ENCODE measurements at places on chromosomes 7 and 10.

DNA sequence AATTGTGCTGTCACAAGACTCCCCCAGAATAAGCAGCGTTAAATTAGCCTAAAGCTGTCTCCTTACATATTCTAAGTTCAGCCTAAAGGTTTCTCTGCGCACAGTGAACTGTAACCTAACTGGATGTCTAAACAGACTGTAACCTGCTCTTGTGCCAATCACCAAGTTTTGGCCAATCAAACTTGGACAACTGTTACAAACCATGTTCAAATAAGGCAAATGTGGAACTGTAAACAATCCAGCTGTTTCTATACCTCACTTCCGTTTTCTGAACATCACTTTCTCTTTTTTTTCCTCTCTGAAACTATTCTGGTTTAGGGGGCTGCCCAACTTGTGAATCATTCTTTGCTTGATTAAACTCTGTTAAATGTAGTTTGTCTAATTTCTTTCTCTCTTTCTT is 252.2 kb upstream of the HABP2 start:
- DNase-seq = no peak

GRCh38 chr10:89414879-89415821 is 782 bp downstream of the IFIT5 start:
- peak; percentile 66 for DNase-seq

- peak; percentile 25 for DNase-seq
These were observed 71.7 kb downstream of the AMZ1 start for GRCh38 chr7:2759736-2760097.

- no peak for DNase-seq
These were observed 54.5 kb downstream of the ELMO1 start for GRCh38 chr7:37394158-37394557.

GRCh38 chr10:71424496-71425194 is 27.9 kb downstream of the CDH23 start:
- DNase-seq = no peak

DNA sequence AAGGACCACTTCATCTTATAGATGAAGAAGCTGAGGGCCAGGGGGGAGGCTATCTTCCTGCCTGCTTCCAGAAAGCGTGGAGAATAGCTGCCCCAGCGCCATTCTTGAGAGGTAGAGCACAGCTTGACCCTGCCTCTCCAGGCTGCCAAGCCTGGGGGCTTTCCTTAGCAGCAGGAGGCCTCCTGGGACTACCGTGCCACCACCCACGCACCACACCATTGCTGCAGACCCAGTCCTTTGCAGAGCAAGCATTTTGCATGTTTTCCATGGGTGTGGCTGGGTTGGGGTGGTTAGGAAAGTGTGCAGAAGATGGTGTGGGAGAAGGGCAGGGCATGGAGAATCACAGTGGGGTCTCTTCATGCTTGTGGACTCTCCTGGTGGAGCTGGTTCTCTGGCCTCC is 64.9 kb downstream of the TBXAS1 start:
- DNase-seq = no peak

DNA sequence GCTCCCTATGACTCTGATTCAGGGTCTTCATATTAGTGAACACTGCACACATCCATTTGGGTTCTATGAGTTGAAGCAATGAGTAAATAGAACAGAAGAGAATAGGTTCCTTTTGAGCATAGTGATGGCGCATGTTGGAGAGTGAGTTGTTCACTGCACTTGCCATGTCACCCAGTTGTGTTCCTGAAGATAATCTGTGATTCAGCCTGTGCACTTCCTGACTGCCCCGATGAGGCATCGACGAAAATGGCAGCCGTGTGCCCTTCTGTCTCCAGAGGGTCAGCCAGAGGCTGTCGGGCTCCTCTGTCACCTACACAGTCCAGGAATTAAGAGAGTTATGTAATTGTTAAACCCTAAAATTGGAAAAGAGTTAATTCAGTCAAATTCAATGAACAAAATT is 94.7 kb downstream of the GALNT11 start:
- no peak for DNase-seq

- no peak for DNase-seq
These were observed 107.4 kb downstream of the TRIL start for GRCh38 chr7:28850699-28851098.

DNA sequence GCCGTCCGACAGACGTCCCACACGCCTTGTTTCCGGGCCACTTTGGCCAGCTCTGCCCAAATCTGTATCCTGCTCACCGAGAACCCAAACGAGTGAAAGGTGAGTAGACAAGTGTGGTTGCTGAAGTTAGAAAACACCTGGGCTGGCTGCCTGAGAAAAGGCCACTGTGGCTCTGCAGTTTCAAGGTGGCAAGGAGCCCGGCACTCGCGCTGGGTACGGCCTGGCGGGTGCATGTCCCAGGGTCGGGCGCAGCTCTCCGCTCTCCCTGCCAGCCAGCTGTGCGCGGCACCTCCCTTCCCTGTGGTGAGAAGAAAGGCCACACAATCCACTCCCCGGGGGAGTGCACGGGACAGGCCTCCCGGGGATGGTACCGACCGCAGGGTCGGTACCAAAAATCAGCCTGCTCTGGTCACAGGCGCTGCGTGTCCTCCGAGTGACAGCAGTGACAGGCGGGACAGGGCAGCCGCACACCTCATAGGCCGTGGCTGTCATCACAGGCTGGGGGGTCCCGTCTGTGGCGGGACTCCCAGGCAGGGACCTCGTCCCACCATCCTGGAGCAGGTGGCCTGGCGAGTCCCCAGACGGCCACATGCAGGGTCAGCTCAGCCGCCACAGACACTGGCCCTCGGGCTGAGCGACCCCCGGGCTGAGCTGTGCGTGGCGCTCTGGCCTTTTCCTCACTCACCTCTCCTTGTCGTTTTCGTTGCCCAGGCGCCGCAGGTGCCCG is 22.8 kb downstream of the CFAP46 start:
- no peak for DNase-seq

GRCh38 chr10:129888784-129889616 is 75.1 kb downstream of the EBF3 start:
- peak; percentile 50 for DNase-seq

DNA sequence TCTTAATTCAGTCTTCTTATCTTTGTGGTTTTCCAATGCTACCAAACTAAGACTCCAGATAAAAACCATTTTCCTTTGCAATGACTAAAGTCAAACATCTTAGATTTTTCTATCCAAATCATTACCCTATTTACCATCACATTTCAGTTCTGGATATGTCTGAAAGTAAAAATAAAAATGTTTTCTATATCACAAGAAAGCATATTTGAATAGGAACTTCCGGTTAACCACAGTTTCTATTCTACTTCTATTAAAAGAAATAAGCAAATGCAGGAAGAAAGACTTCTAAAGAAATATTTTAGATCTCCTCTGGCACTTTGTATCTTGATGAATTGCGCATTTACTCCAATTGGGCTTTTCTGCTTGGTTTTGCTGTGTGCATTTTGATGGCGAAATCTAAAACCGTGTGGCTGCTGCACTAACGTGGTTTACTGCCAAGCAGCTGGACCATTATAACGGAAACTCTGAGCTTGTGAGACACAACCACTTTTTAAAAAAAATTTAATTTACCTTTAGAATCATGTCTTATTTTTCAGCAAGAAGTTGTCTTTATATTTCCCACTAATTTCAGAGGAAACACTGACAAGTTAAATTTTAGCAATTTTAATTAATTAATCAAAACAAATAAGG is 146.1 kb downstream of the VPS50 start:
- DNase-seq = no peak

DNA sequence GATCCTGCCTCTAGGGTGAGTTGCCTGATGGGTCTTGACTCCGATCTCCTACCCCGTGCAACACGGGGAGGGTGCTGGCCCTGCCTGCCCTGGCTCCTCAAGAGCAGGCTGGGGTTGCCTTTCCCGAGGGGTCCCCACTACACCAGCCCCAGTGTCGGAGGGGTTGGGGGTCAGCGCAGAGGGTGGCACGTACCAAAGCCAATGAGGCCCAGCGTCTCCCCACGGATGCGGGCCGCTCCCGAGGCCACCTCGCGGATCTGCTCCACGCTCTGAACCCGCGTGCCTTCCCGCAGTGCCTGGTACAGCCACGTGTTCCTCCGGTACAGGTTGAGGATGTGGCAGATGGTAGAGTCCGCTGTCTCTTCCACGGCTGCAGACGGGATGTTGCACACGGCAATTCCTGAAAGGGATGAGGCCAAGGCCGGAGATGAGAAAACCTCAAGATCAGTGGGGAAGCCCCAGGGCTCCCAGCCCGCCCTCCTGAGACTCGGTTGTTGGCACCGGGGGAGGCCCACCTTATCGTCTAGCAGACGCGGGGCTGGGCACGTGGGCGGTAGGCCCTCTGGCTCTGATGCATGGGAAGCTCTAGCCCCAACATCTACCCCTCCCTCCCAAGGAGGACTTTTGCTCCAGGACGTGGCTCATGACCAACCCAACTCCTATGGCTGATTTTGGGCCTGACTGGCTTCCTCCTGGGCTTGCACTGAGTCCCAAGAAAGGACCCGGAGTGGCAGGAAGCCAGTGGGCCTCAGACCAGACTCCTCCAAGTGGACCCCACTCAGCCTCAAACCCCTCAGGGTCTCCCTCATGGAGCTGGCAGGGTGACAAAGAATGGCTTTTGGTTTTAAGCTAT is 56.1 kb downstream of the ZRANB1 start:
- DNase-seq = no peak

GRCh38 chr7:125445836-125446235 is 516.2 kb upstream of the POT1 start:
- DNase-seq = no peak

DNA sequence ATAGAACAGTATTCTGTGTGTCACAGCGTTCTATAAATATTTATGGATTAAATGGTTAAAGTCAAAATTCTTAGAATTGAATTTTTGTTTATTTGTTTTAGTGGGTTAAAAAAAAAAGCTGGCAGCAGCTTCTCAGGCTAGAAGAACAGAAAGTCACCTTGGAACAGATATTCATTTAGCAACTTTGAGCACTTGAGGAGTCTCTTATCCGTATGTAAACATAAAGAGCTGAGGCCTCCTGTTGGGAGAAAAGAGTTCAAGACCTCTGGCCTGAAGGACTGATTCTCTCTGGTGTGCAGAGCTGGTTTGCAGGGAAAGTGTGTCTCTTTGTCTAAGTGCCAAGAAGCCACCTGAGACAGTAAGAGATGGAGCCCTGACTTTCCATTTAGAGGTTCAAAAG is 109.9 kb downstream of the HERPUD2 start:
- no peak for DNase-seq

DNA sequence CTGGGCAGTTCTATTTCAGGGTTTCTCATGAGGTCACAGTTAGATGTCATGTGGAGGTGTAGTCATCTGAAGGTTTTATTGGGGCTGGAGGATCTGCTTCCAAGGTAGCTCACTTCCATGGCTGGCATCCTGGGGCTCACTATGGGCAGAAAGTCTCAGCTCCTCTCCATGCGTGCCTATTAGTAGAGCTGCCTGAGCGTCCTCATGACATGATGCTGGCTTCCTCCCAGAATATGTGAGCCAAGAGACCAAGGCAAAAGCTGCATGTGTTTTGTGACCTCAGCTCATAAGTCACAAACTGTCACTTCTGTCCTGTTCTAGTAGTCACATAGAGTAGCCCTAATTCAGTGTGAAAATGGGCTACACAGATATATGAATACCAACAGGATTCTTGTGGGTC is 524.4 kb downstream of the SUGCT start:
- peak; percentile 50 for DNase-seq

DNA sequence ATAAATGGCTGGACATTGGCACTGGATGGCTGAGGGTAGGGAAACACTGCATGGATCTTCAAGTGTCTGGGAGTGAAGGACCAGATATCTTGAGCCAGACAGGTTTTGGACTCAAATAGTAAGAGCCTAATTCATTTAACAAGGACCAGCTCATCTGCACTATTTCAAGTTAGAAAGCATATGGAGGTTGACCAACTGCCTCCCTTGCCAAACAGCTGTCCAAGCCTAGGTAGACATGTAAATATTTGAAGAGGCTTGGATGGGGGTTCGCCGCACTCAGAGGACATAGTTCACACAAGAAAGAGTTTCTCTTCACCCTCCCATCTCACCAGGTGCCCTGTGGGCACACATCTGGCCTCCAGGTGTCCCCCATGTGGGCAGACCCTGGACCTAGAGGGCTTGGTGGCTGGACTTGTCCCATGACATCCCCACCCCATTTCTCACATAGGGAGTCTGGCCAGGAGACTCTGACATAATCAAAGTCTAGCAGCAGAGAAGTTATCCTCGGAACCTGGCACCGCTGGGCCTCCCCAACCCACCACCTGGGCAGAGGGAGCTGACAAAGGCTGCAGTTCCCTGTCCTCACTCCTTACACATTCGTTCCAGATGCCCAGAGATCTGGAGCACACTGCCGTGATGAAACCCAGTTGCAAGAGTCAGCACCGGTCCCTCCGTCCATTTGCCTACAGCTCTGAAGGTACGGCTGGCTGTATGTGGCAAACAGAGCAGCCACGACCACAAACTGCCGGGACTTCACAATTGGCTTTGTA is 116.9 kb upstream of the GDF10 start:
- DNase-seq = no peak

DNA sequence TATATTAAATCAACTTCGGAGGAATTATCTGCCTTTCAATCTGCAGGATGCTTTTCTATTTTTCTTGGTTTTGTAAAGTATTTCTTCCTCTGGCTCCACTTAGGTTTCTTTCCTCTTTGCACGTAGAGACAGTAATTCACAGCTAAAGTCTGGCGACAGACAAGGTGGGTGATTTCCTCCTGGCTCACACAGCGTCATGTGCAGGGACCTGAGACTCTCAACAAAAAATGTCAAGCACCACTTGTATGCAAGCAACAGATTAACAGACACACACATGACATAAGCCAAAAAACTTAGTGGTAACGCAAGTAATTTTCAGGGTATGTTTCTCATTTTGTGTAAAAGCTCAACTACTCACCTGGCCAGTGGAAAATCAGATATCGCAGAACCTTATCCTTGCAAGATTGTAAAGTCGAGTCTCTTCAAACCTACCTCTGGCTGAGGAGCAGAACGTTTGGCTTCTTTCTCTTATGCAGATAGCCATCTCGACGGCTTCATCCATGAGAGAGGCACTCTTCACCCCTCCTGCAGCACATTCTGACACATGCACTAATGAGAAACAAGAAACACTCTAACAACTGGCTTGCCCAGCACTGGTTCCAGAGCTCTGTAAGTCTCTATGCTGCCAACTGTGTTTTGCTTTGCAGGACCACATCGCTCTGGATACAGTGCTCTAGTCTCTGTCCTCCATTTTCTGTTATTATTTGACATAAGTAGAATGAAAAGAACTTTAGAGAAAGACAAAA is 188.0 kb downstream of the CDCA7L start:
- DNase-seq = no peak

DNA sequence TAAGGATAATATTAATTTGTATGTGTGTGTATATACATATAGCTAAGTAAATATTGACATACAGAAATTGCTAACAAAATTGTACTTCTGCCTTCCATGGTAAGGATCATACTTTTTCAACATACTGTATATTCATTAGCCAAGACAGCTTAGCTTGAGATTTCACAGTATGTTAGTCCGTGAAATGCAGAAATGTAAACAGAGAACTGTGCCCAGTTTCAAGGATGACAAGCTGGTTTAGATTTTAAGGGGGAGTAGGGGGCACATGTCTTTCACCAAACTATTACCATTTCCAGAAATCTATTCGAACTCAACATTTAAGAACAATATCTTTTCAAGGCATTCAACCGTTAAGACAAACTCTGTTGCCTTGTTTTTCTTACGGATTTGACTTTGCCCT is 182.2 kb downstream of the SORCS1 start:
- no peak for DNase-seq

- DNase-seq = no peak
These were observed 8.1 kb downstream of the STK17A start for GRCh38 chr7:43590862-43591557.

- DNase-seq = no peak
These were observed 105.3 kb downstream of the DGKI start for GRCh38 chr7:137741443-137741842.
